ENCODE measurements at places on chromosomes 5 and 9.

GRCh38 chr5:128254789-128255188 lies 171.2 kb downstream of the SLC12A2 start:
- ATAC-seq, result no peak
- no peaks in the 10 kb centered on the region for H3K27me3 ChIP-seq
- no peaks in the 10 kb centered on the region for H3K36me3 ChIP-seq
- no peak overlapping the region for H3K4me3 ChIP-seq

DNA sequence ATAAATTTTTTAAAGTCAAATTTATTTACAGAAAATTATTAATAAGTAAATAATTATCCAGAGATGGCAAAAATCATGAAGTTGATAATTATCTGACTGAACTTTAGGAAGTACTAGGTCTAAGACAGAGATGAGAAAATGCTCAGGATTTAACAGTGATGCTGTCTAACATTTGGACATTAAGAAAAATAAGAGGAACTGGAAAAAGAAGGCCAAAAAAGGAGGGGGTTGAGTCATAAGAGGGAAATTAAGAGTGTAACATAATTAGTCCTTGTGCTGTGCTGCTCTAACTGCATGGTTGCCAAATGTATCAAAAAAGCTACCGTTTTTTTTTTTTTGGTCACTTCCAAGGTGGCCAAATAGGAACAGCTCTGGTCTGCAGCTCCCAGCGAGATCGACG lies 35.4 kb upstream of the TUT7 start:
- no peak overlapping the region for H3K27ac ChIP-seq
- no peak overlapping the region for H3K4me3 ChIP-seq
- H3K36me3 ChIP-seq, result no peaks in the 10 kb centered on the region
- peaks cover 6% of the 10 kb centered on the region for H3K27me3 ChIP-seq
- no peaks in the 10 kb centered on the region for H3K4me1 ChIP-seq

- no peak for ATAC-seq
- H3K4me1 ChIP-seq, result no peaks in the 10 kb centered on the region
- H3K27ac ChIP-seq, result no peak overlapping the region
These were observed 41.3 kb downstream of the ZNF366 start for GRCh38 chr5:72465601-72466563.

DNA sequence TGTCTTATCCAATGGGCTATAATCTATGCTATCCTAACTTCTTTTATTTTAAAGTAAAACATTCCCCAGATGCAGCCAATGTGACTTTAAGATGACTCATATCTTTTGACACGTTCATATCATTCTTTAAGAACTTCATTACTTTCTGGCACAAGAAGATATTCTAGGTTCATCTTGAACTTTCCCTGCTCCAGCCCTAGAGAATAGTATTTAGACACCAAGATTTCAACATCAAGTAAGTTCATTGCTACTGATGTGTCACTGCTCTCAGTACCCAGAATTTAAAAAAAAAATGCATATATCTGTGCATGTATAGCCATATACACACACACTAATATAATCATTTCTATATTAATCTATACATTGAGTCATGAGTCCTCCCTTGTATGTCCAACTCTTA lies 175.2 kb downstream of the SAXO1 start:
- peaks cover 51% of the 10 kb centered on the region for H3K4me1 ChIP-seq
- no peak overlapping the region for H3K27ac ChIP-seq
- no peaks in the 10 kb centered on the region for H3K27me3 ChIP-seq
- H3K36me3 ChIP-seq, result no peaks in the 10 kb centered on the region
- ATAC-seq, result peak; percentile 60
- no peak overlapping the region for H3K4me3 ChIP-seq

- no peaks in the 10 kb centered on the region for H3K27me3 ChIP-seq
- no peak for ATAC-seq
- no peak overlapping the region for H3K27ac ChIP-seq
- no peak overlapping the region for H3K4me3 ChIP-seq
These were observed 45.2 kb upstream of the IL6ST start for GRCh38 chr5:56039985-56040384.

- H3K27ac ChIP-seq, result no peak overlapping the region
- ATAC-seq, result no peak
- H3K27me3 ChIP-seq, result no peaks in the 10 kb centered on the region
- H3K4me3 ChIP-seq, result no peak overlapping the region
- H3K36me3 ChIP-seq, result peaks cover 12% of the 10 kb centered on the region
These were observed 19.9 kb downstream of the PAIP1 start for GRCh38 chr5:43536972-43537371.

- no peaks in the 10 kb centered on the region for H3K4me1 ChIP-seq
- no peaks in the 10 kb centered on the region for H3K27me3 ChIP-seq
- no peak overlapping the region for H3K4me3 ChIP-seq
- no peaks in the 10 kb centered on the region for H3K36me3 ChIP-seq
These were observed 13.5 kb upstream of the FAM120A start for GRCh38 chr9:93437996-93438395.

DNA sequence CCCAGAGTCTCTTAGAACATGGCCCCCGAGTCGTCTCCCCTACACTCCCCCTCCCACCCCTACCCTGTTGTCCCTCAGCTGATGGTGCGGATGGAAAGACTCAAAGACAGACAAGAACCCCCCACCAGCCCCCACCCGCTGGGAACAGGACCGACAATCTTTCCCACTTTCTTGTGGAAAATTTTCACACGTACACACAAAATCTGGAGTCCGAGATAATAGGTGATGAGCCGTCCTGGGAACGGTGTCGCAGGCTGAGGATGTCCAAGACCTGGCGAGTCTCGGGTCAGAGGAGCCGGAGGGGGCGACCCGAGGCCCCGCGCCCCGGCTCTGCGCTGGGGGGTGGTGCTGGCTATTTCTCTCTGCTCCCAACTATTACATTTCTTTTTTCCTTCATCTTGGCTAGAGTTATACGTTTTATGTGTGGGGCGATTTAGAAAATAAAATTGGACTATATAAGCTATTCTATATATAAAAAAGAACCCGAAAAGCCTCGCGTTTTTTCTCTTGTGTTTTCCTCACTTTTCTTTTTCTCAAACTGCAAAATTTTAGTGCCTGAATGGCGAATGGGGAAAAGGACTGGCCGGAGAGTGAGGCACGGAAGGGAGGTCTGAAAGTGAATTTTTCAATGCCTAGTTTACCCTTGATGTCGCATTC lies 188.8 kb downstream of the MEF2C start:
- H3K27ac ChIP-seq, result no peak overlapping the region
- H3K27me3 ChIP-seq, result peaks cover 100% of the 10 kb centered on the region
- H3K4me3 ChIP-seq, result no peak overlapping the region
- no peaks in the 10 kb centered on the region for H3K36me3 ChIP-seq
- ATAC-seq, result no peak

GRCh38 chr9:110058304-110058953 lies 149.5 kb downstream of the C9orf152 start:
- H3K27ac ChIP-seq, result no peak overlapping the region
- peak; percentile 58 for ATAC-seq
- peaks cover 21% of the 10 kb centered on the region for H3K4me1 ChIP-seq
- H3K36me3 ChIP-seq, result no peaks in the 10 kb centered on the region
- H3K4me3 ChIP-seq, result no peak overlapping the region

- no peaks in the 10 kb centered on the region for H3K27me3 ChIP-seq
- H3K27ac ChIP-seq, result no peak overlapping the region
- no peaks in the 10 kb centered on the region for H3K4me1 ChIP-seq
- ATAC-seq, result no peak
- no peaks in the 10 kb centered on the region for H3K36me3 ChIP-seq
These were observed 44.0 kb upstream of the AGXT2 start for GRCh38 chr5:35091704-35092103.

GRCh38 chr5:77022511-77023417 lies 7.4 kb upstream of the AGGF1 start:
- H3K27me3 ChIP-seq, result peaks cover 18% of the 10 kb centered on the region
- no peak for ATAC-seq
- no peak overlapping the region for H3K27ac ChIP-seq
- no peaks in the 10 kb centered on the region for H3K36me3 ChIP-seq
- H3K4me1 ChIP-seq, result no peaks in the 10 kb centered on the region
- H3K4me3 ChIP-seq, result no peak overlapping the region

GRCh38 chr5:176365351-176366231 lies at the start of gene ARL10:
Gene ARL10, plus strand, starts transcription at chr5:176365487. Its CDS starts 77 bp downstream, at chr5:176365564.
- H3K4me1 ChIP-seq, result peaks cover 4% of the 10 kb centered on the region
- no peaks in the 10 kb centered on the region for H3K36me3 ChIP-seq
- H3K27me3 ChIP-seq, result no peaks in the 10 kb centered on the region
- ATAC-seq, result peak; percentile 38
- peak within 1 kb of the TSS; percentile 64 for H3K4me3 ChIP-seq

GRCh38 chr9:33414268-33414667 lies 11.9 kb upstream of the AQP7 start:
- no peak overlapping the region for H3K4me3 ChIP-seq
- no peak for ATAC-seq
- peaks cover 6% of the 10 kb centered on the region for H3K27me3 ChIP-seq
- no peaks in the 10 kb centered on the region for H3K36me3 ChIP-seq

DNA sequence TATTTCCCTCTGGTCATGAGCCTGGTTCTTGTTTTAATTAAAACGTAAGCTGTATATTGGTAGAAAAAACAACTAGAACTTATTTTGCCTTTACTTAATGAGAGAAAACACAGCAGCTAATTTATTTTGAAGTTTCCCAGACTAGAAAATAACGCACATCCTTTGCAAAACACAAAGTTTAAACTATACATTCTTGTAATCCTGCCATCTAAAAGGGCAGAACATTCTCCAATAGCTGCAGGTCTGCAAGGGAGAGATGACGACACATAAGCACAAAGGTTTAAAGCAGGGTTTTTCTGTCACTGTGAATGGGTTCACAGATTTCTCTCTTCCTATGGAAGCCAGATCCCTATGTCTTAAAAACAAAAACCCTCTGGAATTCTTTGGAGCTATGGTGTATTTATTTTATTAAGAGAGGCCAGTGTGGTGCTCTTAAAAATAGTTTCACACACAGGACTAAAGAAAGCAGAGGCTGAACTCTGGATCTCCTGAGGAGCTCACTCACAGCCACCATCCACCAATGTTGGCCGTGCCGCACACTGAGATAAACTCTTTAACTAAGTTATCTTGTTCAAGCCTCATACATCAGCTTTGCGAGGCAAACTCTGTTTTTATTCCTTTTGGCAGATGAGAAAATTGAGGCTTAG lies 82.4 kb downstream of the SNCAIP start:
- no peak for ATAC-seq
- no peaks in the 10 kb centered on the region for H3K27me3 ChIP-seq
- H3K4me1 ChIP-seq, result peaks cover 32% of the 10 kb centered on the region
- no peaks in the 10 kb centered on the region for H3K36me3 ChIP-seq
- H3K4me3 ChIP-seq, result no peak overlapping the region

DNA sequence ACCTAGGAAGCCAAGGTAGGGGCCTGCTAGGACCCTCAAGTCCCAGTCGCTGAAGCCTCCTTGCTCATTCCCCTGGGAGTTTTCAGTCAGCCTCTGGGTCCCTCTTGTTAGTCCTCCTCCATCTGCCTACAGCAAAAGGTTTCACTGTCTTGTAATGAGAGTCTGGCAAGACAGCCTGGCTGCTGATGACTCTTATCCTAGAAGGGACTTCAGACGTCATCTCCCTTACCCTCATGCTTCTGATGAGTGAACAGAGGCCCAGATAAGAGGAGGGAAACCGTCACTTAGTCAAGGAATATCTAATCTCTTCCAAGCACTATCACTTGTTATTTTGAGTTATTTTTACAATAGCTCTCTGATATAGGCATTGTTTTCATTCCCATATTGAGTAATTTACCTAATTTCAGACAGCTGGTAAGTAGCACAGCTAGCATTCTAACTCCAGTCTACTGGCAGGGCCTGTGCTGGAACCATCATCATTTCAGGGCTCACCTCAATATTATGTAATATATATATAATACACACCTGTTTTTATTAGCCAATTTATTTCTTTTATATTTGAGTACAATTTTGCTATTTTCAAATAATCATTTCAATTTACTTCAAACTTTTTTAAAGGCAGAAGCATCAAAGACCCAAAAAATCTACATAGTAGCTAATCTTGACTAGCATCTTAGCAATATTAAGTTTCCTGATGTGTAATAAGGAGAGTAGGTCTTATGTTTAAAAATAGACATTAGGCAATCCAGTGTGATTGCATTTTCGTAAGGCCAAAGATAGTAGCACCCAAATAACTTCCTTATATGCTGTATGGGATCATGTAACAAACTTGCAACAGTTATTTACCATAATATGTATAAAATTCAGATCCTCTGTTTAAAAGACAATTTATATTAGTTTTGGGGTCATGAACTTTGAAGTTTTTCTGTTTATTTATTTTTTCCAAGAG lies 7.9 kb downstream of the CMYA5 start:
- no peaks in the 10 kb centered on the region for H3K4me1 ChIP-seq
- H3K27me3 ChIP-seq, result no peaks in the 10 kb centered on the region
- no peak overlapping the region for H3K4me3 ChIP-seq

DNA sequence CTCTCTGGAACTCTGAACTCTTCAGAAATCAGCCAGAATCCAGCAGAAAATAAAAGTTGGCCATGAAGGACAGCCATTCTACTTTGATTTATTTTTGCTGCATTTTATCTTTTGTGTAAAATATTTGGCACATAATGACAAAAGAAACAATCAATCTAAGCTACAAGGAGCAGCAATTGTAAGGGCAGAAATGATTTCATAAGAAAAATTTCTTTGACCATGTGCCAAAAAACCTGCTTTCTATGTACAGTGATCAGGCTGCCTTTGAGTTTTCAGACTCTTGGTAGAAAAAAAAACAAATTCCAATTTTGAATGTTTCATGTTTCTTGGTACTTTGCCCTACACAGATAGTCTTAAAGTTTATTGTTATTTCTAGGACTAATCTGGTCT lies 69.8 kb upstream of the SLC1A3 start:
- H3K27me3 ChIP-seq, result no peaks in the 10 kb centered on the region
- no peak for ATAC-seq
- no peak overlapping the region for H3K27ac ChIP-seq
- no peaks in the 10 kb centered on the region for H3K36me3 ChIP-seq
- no peak overlapping the region for H3K4me3 ChIP-seq
- H3K4me1 ChIP-seq, result peaks cover 3% of the 10 kb centered on the region

- no peak overlapping the region for H3K4me3 ChIP-seq
- ATAC-seq, result peak; percentile 89
- H3K27me3 ChIP-seq, result no peaks in the 10 kb centered on the region
- peaks cover 41% of the 10 kb centered on the region for H3K4me1 ChIP-seq
These were observed 11.0 kb downstream of the TRIO start for GRCh38 chr5:14153932-14154731.

DNA sequence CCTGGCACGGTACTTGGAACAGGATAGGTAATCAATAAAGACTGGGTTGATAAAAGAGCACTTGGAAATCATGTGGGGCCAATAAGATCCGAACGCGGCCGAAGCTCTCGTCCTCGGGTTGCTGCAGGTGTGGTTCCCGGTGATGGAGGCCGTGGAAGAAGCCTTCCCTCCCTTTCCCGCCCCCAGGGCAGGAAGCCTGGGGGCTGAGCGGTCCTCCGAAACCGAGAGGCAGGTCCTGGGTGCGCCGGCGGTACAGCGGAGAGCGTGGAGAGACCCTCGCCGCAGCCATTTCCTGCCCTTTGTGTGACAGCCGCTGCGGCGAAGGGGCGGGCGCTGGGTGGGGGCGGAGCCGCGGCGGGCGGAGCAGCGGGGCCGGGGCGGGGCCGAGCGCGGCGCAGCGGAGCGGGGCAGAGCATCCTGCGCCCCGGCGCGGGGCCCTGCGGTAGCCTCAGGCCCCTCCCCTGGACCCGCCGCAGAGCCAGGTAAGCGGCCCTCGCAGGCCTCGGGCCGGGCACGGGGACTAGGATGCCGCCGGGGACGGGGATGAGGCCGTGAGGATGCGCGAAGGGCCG lies at the start of gene CYFIP2:
Gene CYFIP2 (plus strand): TSS at position 410 of the 572 bp plus-strand sequence. CDS start 19,239 bp downstream, outside the sequence.
- H3K36me3 ChIP-seq, result no peaks in the 10 kb centered on the region
- peak; percentile 91 for ATAC-seq
- H3K4me1 ChIP-seq, result peaks cover 3% of the 10 kb centered on the region
- no peak within 1 kb of the TSS for H3K27ac ChIP-seq
- no peaks in the 10 kb centered on the region for H3K27me3 ChIP-seq
- peak within 1 kb of the TSS; percentile 87 for H3K4me3 ChIP-seq

All from gastroesophageal sphincter (tissue), 4 donors.